NCI-H1092 (cell line): ENCODE measurements at places on chromosomes 3 and 15.

DNA sequence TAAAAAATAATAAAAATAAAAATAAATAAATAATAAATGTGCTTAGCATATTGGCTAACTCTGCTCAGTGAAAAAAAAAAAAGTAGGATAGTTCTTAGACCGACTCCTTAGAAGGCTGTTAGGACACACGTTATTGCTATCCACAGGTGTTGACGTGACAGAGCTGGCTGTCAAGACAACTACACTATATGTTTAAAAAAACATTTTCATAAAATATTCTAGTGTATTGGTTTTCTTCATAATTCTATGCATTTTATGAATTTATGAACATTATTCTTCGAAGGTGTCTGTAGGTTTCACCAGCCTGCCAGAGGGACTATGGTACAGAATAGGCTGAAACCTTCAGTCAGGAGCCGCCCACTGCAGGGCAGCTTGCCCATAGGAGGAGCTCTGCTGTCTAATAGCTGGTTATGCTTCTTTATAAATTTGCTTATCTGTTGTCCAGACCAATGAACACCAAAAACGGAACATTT, 9.2 kb downstream of the TM4SF1 start:
- DNase-seq: no peak

DNA sequence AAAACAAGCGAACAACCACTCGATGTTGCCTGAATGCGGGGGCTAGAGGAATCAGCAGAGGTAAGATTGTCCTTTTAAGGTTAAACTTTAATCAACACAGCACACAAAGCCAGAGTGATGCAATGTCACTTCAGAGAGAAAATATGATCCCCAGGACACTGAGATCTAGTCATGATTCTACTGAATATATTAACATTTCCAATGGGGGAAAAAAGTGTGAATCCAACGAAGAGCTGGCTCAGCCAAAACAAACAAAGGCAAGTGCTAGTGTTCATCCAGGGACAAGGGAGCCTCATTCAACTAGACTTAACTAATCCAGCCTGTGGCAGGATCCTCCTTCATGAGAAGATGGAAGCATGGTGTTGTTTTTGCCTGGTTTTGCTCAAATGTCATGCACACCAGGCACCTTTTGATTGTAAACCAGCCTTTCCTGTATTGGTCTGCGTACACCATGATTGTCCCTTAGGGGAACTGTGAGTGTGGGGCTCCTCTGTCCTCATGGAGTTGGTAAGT, 35.8 kb downstream of the SCG5 start:
- DNase-seq: peak; percentile 76

DNA sequence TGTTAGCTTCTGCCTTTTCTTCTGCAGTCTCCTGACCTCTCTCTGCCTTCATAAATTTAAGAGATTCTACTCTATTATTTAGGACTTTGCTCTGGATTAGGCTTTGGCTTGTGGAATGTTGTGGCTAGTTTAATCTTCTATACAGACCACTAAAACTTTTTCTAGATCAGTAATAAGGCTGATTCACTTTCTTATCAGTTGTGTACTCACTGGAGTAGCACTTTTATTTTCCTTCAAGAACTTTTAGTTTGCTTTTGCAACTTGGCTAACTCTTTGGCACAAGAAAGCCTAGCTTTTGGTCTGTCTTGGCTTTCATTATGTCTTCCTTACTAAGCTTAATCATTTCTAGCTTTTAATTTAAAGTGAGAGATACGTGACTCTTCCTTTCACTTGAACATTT, 265.5 kb upstream of the TBC1D5 start:
- no peak for DNase-seq

DNA sequence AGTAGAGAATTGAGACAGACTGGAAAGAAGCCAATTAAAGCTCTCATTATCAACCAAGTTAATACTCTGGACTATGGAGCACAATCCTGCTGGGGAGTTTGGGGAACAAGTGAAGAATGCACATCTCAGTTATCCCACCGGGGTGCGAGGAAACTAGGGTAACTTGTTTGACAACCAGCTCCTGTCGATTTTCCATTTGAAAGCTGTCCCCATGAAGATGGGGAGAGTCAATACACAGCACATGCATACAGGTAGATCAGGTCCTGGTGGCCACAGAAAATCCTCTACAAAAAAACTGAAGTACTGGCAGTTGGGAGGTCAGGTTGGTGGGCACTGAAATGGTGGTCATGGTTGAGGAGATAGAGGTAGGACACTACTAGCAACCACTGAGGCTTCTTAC, 25.7 kb upstream of the GRAMD1C start:
- DNase-seq: no peak

GRCh38 chr3:153960458-153961074, 160.6 kb upstream of the ARHGEF26 start:
- no peak for DNase-seq

- no peak for DNase-seq
Measured at GRCh38 chr3:100104442-100104798, 9.9 kb downstream of the FILIP1L start.

DNA sequence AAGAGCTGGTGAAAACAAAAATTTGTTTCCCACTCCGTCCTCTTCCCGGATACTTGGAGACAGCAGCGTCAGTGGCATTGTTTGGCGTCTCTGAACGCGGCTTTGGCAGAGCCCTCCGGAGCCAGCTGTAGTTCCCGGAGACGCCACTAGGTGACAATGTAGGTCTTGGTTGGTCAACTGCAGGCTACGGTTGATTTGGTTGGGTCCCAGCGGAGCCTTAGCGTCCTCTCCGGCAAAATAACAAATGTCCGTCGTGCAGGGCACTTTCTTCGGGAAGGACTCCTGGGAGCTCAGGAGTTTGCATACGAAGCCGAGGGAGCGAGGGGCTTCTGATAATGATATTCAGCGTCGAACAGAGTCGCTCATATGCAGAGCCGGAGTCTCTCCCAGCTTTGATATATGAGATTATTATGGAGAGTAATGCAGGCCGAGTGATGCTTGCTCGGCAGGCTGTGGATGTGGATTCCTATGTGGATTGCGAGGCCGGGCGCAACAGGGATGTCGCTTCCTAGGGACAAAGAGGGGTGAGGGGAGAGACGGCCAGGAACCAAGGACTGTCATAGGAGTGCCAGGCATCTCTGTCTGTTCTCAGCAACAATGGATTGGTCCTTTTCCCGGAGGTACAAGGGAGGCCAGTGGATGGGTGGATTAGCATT, 74.8 kb downstream of the IL20RB start:
- peak; percentile 79 for DNase-seq

DNA sequence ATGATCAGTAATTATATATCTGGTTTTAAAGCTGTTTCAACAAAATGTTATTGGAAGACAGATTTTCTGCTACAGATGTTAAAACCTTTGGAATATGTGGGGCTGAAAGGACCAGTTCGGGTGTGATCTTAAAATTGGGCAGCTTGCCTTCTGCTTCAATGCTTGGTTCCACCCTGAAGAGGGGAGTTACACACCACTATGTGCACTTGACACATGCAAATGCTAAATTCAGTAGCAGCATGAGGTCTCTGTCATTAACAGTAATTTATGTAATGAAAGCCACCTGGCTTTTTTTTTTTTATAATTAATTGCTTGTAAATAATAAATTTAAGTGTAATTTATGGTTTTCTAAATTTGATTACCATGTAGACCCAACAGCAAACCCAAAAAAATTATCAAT, 24.6 kb downstream of the CDIN1 start:
- DNase-seq: no peak

GRCh38 chr3:188185717-188186251, 31.8 kb downstream of the LPP start:
- DNase-seq: peak; percentile 19

DNA sequence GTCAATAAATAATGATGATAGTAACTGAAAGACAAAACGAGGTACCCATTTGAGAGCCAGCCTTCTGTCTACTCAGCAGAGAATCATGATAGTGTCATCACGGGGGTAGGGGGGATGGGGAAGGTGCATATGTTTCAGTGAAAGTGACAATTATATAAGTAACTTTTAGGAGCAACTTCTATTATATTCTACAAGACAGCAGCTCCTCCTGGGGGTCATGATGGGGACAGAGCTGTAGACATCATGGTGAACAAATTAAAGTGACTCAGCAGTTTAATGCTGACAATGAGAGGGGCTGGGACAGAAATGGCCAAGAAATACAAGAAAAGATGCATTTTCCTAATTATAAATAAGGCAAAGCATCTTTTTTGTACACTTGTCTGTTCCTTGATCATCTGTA, 11.8 kb downstream of the CAPN3 start:
- DNase-seq: no peak

- no peak for DNase-seq
Measured at GRCh38 chr3:195767792-195768191, 43.9 kb downstream of the MUC4 start.

- DNase-seq: no peak
Measured at GRCh38 chr3:76576201-76576600, 463.7 kb upstream of the ROBO2 start.
